ENCODE measurements at places on chromosomes 6 and 20.

DNA sequence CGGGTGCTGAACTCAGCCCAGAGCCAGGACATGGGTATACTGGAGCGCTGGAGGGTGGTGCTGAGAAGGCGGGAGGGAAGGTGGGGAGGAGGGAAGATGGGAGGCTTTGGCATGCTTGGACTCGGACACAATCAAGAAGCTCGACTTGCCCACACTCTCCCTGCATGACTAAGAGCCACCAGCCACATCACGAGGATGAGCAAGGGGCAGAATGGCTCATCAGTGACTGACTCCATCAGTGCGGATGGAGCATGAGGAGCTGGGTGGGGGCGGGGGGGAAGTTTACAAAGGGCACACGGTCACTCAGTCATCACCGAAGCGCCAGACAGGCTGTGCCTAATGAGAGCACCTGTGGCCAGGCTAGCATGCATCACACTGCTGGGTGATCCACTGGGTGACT lies 222.8 kb downstream of the KIF16B start:
- no peak for DNase-seq

- no peak for DNase-seq
These were observed 1.9 kb downstream of the ABRACL start for GRCh38 chr6:139030228-139030963.

GRCh38 chr6:157381631-157382621 lies 936 bp downstream of the ZDHHC14 start:
- DNase-seq: no peak

- DNase-seq: no peak
These were observed 22.5 kb downstream of the SERINC1 start for GRCh38 chr6:122449069-122449468.

DNA sequence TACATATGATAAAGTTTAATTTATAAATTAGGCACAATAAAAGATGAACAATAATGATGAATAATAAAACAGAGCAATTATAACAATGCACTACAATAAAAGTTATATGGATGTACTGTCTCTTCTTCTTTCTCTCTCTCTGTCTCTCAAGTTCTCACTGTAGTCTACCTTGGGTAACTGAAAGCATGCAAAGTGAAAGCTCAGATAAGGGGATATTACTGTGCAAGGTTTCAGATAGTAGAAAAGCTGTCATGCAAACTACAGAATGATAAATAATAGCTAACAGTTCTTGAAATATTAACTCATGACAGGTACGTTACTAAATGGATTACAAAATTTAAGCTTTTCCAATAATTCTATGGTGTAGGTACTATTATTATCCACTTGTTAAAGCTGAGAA lies 311.9 kb upstream of the PRDM1 start:
- no peak for DNase-seq

- DNase-seq: no peak
These were observed 264.4 kb downstream of the HACE1 start for GRCh38 chr6:104595311-104595820.

GRCh38 chr6:30360139-30360538 lies 15.2 kb downstream of the RPP21 start:
- no peak for DNase-seq

- no peak for DNase-seq
These were observed 27.2 kb upstream of the EFHC1 start for GRCh38 chr6:52392944-52393343.

- no peak for DNase-seq
These were observed 78.3 kb downstream of the CD109 start for GRCh38 chr6:73774311-73774774.

DNA sequence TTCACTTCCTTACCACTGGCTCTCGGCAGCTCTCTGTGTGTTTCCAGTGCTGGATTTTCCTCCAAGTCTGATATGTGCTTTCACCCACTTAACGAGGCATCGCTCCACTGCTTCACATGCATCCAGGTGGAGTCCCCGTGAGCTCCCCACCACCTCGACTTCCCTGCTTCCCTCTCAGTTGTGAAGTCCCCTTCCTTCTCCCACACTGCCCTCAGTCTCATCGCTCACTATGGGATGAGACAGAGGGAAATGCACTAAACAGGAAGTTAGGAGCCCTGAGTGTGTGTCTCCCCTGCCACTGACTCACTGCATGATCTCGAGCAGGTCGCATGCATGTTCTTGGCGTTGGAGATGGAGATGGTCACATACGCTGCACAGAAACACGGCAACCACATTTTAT lies 84.0 kb downstream of the MTHFD1L start:
- no peak for DNase-seq

- DNase-seq: no peak
These were observed 10.5 kb downstream of the MRPS18A start for GRCh38 chr6:43676962-43677606.

DNA sequence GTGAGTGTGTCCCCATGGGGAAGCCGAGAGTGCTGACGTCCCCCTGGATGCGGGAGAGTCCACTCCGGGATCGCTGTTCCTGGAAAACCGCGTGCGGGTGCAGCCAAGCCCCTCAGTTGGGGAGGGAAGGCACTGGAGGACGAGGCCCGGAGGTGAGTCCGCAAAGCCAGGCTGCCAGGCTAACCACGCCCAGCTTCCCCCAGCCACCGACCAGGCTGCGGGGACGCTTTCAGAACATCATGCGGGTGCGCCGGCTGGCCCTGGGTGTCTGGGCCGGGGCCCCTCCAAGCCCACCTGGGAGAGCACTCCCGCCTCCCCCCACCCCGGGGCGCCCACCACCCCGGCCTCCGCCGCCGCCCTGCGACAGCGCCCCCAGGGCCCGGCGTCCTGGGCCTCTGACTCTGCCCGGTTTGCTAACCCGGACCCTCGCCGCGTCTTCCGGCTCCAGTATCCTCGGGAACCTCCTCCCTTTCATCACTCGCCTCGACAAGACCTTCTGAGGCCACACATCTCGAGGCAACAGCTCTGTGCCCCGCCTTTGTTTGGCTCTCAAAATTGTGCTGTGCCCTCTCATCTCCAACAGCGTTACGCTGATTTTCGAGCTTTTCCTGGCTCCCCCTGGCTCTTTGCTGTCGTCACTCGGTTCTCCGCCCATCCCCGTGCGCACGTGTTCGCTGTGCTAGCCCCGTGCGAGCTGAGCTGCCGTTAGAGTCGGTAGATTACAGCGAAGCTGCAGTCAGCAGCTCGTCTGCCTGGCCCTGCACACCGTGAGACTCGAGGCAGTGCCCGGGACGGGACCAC lies 47.1 kb upstream of the ENTPD6 start:
- DNase-seq: no peak

- no peak for DNase-seq
These were observed 24.5 kb downstream of the BCAS4 start for GRCh38 chr20:50819349-50819748.

DNA sequence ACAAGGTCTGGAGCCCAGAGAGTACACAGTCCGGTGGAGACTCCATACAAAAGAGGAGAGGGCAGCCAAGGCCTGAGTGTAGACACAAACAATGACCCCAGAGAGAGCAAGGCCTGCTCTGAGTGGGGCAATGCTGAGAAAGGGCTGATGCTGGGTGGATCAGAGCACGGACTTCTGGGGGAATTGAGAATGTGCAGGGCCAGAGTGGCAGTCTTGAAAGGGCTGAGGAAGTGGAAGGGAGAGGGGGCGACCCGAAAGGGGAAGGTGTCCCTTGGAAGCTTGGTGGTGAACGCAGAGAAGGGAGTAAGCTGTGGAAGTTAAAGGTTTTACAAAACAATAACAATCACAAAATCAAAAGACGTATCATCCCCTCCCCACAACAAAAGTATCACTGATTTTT lies 12.0 kb upstream of the GRM4 start:
- DNase-seq: no peak

DNA sequence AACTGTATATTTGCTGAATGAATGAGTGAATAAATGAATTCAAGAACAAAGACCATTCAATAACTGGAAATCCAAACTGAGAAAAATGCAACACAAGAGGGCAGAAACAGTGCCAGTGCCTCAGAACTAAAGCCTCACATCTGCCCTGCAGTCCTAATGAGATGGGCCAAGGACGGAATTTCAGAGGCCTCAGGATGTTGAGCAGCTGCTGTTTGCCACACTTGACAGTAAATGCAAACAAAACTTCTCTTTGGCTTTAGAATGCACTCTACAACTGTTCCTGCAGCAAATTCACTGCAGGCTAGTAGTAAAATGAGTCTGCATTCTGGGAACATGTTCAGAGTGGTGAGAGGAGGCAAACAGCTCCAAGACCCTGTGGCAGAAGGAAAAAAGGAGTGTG lies 177.6 kb upstream of the LRFN2 start:
- no peak for DNase-seq

DNA sequence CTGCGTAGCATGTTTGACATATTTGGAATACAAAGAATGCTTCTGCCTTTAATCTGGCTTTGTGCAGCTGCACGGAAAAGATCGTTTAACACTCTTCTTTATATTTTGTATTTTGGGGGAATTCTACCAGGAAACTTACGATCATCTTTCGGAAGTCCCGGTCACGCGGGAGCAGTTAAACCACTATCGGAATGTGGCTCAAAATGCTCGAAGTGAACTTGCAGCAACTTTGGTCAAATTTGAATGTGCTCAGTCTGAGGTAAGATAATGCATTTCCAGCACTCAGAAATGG lies 42.3 kb downstream of the CCDC170 start:
- DNase-seq: no peak

DNA sequence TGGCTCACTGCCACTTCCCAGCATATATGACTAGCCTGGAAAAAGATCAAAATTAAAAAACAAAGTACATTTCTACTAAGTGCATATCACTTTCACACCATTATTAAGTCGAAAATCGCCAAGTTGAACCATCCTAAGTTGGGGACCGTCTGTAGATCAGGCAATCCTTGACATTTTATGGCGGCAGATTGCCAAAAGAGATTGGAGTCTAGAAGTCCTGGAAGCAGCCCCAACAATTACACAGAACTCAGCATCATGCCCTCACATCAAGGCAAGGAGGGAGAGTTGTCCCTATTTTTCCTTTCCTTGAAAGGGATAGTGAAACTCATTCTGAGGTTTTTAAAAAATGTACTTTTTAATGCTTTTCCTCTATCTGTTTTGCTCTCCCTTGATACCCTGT lies 30.7 kb downstream of the SLC22A3 start:
- no peak for DNase-seq

- DNase-seq: no peak
These were observed 2.6 kb upstream of the GPSM3 start for GRCh38 chr6:32194825-32195651.

DNA sequence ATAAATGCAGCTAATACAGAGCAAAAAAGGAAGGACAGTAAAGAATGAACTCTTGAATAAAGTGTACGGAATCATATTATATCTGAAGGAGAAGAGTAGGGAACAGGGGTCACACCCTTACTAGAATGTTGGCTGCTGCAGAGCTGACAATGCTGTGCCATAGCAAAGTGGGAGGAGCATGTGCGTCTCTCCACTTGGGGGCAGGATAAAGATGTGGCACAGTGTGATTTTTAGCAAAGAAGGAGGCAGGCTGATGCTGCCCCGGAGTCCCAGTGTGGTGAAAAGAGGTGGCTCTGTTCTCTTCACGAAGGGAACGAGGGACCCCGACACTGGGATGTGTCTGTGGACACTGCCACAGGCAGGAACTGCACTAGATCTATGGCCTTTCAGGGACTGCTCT lies 67.5 kb downstream of the INSM1 start:
- no peak for DNase-seq

- no peak for DNase-seq
These were observed 22.7 kb upstream of the TMEM181 start for GRCh38 chr6:158536891-158537798.

DNA sequence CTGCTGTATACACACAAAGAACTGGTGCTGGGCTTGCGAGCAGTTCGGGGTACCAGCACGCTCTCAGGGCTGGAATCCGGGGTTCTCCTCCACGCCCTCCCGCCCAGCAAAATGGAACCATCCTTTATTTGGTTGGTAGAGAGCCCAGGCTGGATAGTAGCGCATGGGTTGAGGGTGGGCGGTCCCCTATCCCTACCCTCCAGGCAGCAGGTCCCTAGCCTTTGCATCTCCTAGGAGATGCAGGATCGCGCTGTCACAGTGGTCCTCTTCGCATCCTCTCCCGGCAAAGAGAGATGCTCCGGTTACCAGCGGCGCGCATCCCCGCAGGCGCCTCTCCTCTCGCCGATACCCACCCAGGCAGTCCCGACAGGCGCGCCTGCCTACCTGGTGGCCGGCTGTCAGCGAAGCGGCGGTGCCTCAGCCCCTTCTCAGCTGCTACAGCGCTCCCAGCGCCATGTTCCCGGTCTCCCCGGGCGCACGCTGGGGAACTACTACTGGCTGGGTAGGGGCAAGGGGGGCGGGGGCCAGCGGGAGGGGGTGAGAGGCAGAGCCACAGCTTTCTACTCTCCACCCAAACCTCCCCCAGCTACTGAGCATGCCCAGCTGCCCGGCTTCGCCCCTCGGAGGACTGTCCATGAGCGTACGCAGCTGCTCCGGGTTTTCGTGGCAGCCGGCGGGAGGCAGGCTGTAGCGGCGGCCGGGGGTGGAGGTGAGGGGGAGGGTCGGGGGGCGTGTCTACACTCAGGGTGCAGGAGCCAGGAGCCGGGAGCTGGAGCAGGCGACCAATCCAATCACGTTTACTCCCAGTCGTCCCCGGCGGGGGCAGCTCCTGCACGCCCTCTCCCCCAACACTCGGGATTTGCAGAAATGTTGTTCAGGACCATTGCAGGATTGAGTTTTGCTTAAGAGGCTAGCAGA lies at the start of gene PAK5:
Gene PAK5 (minus strand): TSS at position 699 of the 918 bp plus-strand sequence. CDS start 194,748 bp downstream, outside the sequence.
- DNase-seq: peak; percentile 91

GRCh38 chr6:75402296-75402695 lies 91.3 kb downstream of the FILIP1 start:
- no peak for DNase-seq

GRCh38 chr6:75620381-75621304 lies 19.0 kb downstream of the SENP6 start:
- no peak for DNase-seq

DNA sequence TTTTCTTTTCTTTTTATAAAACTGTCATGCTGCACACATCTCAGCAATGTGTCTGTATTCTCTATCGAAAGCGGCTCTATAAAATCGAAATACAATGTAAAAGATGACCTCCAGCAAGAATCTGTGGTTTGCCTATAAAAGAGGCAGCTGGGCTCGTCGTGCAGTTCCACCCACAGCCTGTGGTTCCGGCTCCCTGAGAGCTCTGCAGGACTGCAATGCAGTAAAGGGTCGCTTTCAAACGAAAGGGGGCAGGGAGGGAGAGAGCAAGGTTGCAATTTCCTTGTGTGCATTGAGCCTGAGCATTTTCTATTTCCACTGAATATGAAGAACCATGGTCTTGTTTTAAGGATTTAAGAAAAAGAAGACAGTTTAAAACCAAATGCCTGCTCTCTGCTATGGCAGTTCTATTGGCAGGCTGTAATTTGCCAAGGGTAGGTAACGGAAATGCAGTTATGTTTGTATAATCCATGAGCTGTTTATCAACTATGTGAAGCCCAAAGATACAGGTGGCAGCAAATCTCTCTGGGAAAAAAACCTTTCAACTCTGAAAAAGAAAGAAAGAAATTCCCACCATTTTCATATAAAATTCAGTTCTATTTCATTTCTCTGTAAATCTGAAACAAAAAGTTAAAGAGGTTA lies 236.5 kb downstream of the HACE1 start:
- DNase-seq: no peak

DNA sequence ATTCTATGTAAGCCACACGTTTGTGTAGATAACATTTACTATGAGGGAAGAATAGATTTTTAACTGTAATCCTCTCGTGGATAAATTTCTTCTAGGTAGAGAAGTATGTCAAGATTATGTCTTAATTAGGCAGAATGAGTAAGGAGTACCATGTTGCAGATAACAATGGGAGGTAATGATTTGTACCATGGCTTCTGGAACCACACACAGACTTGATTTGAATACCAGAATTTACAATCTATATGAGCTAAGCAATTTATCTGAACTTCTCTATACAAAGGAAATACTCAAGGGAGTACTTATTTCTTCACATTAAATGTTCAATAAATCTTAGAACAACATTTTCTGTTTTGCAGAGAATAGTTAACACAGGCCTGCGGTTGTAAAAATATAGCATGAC lies 51.5 kb downstream of the RPS12 start:
- DNase-seq: no peak
